ENCODE measurements at places on chromosomes 13 and 19. TPM values are rescaled to one million over a fixed set of nuclear protein-coding genes. Genes with fewer than 3 reads are reported as not detected.

- no peak overlapping the region for H3K27ac ChIP-seq
- H3K27me3 ChIP-seq = no peaks in the 10 kb centered on the region
- H3K4me3 ChIP-seq = no peak overlapping the region
- no peaks in the 10 kb centered on the region for H3K36me3 ChIP-seq
- H3K4me1 ChIP-seq = no peaks in the 10 kb centered on the region
Measured at GRCh38 chr13:80441968-80442367, 101.0 kb upstream of the SPRY2 start.

ZNF793 gene
- total RNA-seq = 20.5 TPM

ZNF568 gene
- total RNA-seq = 3.1 TPM

DNA sequence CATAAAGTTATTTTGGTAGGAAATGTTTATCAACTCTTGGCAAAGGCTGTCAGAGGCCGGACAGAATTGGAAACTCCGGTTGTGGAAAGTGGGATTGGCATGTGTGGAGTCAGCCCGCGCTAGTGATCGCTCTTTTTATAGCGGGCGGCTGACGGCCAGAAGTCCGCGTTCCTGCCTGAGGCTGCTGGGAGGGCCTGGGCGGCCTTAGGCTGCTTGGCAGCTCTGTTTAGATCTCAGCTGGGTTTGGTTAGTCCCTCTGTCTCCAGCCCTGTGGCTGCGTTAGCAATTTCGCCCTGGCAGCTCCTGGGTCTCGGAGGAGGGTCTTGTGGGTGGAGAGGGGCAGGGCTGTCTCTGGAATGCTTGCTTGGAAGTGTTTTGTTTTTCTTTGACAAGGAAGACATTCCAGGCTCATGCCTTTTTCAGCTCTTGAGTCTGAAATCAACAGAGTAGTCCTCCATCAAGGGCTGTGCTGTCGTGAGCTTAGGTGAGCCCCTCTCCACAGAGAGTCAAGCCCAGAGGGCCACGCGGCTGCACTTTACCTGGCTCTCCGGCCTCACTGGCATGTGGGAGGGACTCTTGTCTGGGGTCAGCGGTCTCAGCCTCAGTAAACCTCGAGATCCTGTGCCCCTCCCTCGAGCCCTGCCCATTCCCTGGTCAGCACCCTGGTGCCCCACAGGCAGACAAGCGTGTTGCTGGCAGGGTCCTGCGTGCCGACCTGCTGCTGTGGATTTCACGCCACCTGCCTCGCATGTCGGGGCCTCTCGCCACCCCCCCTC, 22.5 kb downstream of the DOT1L start:
- H3K36me3 ChIP-seq = peaks cover 29% of the 10 kb centered on the region
- H3K4me1 ChIP-seq = no peaks in the 10 kb centered on the region
- no peak overlapping the region for H3K4me3 ChIP-seq
- no peaks in the 10 kb centered on the region for H3K27me3 ChIP-seq

DNA sequence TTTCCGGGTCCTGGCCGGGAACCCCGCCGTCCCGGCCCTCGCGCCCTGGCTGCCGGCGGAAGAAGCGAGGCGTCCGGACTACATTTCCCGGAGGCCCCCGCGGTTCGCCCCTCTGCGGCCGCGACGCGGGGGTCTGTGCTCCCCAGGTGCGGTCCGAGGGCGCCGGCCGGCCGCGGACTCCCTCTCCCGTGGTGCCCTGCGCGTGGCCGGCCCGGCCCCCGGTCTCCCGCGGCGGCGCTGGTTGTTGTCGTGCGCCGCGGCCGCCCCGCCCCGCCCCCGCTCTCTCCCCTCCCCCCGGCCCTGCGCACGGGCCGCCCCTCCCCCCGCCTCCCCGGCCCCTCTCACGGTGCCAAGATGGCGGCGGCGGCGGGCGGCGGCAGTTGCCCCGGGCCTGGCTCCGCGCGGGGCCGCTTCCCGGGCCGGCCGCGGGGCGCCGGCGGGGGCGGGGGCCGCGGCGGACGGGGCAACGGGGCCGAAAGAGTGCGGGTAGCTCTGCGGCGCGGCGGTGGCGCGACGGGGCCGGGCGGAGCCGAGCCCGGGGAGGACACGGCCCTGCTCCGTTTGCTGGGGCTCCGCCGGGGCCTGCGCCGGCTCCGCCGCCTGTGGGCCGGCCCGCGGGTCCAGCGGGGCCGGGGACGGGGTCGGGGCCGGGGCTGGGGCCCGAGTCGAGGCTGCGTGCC, at the start of gene KMT2B:
KMT2B (plus strand) TSS at position 339 of the 680 bp plus-strand sequence; CDS start at position 355, 16 bp downstream.
- peaks cover 13% of the 10 kb centered on the region for H3K4me1 ChIP-seq
- no peaks in the 10 kb centered on the region for H3K27me3 ChIP-seq
- peak within 1 kb of the TSS; percentile 90 for H3K4me3 ChIP-seq
- DNase-seq = no peak
- H3K27ac ChIP-seq = peak within 1 kb of the TSS; percentile 80
- H3K36me3 ChIP-seq = peaks cover 8% of the 10 kb centered on the region

ZSCAN4 gene
- not detected for total RNA-seq

GRCh38 chr13:102310691-102311418, 91.0 kb downstream of the FGF14 start:
- no peak overlapping the region for H3K4me3 ChIP-seq
- H3K27ac ChIP-seq = no peak overlapping the region
- no peaks in the 10 kb centered on the region for H3K27me3 ChIP-seq
- H3K36me3 ChIP-seq = no peaks in the 10 kb centered on the region
- no peaks in the 10 kb centered on the region for H3K4me1 ChIP-seq

Data from endodermal cell (in vitro differentiated cells).